ENCODE measurements at places on chromosomes 6 and 20.

GRCh38 chr6:25251426-25251825 is 27.7 kb upstream of the CARMIL1 start:
- DNase-seq: no peak

GRCh38 chr6:11386323-11386722 is 151.2 kb upstream of the TMEM170B start:
- DNase-seq: no peak

DNA sequence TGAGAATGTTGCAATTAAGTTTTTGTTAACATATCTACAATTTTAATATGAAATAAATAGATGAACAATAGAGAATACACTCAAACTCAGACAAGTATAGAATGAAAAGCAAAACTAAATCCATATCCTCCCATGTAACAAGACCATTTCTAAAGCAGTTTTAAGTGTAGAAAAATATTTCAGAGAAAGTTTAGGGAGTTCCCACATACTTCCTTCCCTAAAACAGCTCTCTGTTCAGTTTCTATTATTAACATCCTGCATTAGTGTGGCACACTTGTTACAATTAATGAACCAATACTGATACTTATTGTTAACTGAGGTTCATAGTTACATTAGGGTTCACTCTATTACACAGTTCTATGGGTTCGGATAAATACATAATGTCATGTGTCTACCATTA is 38.4 kb downstream of the HLA-DRB5 start:
- no peak for DNase-seq

- DNase-seq: peak; percentile 31
Measured at GRCh38 chr6:36075656-36076055, 48.0 kb downstream of the MAPK14 start.

- peak; percentile 100 for DNase-seq
Measured at GRCh38 chr20:45419188-45420091, 3.5 kb downstream of the PIGT start.
